ENCODE measurements at places on chromosomes 2 and 18.

GRCh38 chr2:32810909-32811495, 135.8 kb upstream of the LTBP1 start:
- DNase-seq = no peak

DNA sequence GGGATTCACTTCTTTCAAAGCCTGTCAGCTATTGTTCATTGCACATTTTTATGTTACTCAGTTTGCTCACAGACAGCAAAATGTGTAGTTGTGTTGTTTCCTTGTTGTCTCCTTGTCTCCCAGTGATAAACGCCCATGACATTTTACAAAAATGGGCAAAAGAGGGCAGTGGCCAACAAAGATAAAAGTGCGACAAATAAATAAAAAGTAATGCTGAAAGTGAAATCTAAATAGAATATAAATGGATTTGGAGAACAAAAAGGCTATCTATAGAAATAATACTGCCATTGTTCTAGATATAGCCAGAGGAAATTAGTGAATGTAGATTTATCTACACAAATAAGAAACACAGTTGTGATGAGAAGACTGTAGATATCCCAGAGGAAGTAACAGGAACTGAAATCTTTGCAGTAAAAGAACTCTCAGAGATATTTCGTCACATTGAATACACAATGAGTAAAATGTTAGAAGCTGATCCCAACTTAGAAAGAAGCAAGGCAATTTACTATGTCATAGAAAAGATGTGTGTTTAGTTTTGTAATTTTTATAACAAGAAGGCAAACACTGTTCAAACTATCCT, 1186.2 kb upstream of the FAM98A start:
- no peak for DNase-seq

DNA sequence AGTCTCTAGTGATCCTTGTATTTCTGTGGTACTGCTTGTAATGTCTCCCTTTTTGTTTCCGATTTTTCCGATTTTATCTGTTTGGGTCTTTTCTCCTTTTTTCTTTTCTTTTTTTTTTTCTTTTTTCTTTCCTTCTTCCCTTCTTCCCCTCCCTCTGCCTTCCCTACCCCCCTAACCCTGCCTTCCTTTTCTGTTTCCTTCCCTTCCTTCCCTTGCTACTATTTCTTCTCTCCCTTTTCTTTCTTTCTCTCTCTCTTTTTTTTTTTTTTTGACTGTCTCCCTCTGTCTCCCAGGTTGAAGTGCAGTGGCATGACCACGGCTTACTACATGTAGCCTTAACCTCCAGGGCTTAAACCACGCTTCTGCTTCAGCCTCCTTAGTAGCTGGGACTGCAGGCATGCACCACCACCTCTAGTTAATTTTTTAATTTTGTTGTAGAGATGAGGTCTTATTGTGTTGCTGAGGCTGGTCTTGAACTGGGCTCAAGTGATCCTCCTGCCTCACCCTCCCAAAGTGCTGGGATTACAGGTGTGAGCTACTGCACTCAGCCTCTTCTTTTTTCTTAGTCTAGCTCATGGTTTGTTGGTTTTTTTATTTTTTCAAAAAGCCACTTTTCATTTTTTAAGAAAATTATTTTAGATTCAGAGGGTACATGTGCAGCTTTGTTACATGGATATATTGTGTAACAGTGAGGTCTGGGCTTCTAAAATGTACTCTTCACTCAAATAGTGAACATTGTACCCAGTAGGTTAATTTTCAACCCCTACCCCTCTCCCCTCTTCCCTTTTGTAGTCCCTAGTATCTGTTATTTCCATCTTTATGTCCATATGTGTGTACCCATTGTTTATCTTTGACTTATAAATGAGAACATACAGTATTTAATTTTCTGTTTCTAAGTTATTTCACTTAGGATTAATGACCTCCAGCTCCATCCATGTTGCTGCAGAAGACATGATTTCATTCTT, 24.7 kb downstream of the CCDC138 start:
- no peak for DNase-seq

- DNase-seq = no peak
These were observed 82.4 kb downstream of the TRIM43 start for GRCh38 chr2:95674186-95674585.

All from hematopoietic multipotent progenitor cell (in vitro differentiated cells).